ENCODE measurements at places on chromosomes 4 and X.

DNA sequence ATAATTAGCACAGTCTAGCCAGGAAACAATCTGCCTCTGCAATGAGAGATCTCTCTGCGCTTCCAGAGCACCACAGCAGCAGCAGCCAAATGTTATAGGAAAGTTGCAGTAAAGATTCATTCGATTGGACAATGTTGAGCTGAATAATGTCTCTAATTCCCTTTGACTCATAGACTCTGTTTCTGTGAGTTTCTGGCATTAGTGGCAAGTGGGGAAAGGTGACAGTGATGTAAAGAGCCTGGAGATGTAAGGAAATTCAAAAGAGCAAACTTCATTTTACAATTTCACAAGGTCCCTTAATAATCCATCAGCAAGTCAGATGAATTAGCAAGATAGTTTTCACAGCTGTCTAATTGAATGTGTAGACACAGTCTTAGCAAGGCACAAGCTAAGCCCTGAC, 184.4 kb downstream of the VEGFC start:
- DNase-seq: no peak

DNA sequence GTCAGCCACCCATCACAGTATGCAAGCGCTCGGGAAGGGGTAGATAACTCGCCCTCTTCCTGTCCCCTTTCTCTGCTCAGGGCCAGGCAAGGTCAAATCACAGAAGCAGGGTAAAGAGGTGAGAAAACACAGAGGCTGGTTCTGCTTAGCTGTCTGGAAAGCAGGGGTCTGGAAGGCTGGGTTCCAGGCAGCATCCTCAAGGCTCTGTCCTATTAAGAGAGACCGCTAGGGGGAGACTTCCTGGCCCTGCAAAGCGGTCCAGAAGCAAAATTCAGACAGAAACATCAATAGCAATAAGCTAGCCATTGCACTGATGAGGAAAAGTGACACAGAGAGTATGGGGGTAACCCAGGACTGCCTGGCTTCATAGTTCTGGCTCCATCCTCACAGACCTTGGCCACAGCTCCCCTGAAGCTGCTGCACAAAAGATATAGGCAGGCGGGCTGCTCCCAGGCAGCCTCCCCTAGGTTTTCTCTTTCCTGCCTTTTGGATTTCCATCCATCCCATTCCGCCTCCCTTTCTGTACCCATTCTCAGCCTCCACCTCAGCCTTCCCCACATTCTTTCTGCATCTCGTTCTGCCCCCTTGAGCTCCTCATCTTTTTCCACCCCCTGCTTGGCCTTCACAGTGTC, 308.5 kb downstream of the EVC2 start:
- DNase-seq: peak; percentile 36

- no peak for DNase-seq
Measured at GRCh38 chr4:26748811-26749210, 111.8 kb upstream of the STIM2 start.

DNA sequence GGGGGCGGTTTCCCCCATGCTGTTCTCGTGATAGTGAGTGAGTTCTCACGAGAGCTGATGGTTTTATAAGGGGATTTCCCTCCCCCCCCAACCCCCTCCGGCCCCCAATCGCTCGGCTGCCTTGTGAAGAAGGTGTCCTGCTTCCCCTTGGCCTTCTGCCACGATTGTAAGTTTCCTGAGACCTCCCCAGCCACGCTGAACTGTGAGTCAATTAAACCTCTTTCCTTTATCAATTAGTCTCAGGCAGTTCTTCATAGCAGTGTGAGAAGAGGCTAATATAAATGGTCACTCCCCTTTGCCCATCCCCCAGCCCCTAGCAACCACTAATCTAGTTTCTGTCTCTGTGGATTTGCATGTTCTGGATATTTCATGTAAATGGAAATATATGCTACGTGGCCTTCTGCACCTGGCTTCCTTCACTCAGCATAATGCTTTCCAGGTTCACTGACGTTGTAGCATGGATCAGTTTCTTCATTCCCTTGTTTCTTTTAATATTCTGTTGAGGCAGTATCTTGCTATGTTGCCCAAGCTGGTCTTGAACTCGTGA, 16.4 kb downstream of the GPR143 start:
- DNase-seq: no peak

DNA sequence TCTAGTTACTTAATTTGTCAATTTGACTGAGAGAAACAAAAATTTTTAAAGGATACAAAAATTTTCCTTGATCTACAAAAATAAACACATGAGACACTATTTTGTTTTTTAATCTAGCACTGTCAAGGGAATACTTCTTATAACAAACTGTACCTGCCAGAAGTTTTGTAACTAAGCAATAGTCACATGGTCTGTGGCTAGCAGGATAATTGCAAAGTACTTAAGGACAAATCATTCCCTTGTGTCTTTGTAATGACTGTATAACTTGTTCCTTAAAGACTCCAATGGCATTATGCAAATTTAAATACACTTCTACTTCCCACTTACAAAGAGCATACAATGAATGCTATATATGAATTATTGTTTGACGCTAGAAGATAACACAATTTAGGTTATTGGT, 25.1 kb upstream of the ANK2 start:
- no peak for DNase-seq

GRCh38 chr4:7620086-7620813, 185.5 kb upstream of the PSAPL1 start:
- DNase-seq: no peak

- no peak for DNase-seq
Measured at GRCh38 chr4:153997516-153997915, 208.6 kb upstream of the SFRP2 start.

DNA sequence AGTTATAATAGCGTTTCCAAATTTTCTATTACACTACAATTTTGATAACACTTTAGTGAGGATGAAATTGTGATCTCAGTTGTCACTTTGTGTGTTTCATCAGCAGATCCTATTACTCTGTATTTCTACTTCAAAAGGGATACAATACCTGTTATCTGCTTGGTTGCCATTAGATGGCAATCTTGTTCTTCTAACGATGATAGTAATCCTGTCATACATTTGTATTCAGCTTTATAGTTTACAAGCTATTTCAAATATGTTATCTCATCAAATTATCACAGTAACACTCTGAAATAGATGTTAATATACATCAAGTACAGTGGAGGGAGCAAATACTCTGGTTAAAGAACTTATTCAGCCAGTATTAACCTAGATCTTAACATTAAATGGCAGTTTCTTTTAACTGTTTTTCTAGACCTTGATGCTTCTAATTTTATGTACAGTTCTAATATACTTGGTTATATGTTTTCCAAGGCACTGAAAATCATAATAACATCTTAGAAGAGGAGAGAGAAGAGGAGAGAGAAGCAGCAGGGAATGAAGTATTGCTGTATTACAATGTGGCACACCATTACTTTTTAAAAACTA, 292.0 kb downstream of the CCSER1 start:
- DNase-seq: peak; percentile 59
